H54 (cell line): ENCODE measurements at places on chromosomes 6 and 20.
A peak's percentile ranks its signal among the peaks of the same experiment; 100 is the strongest.

GRCh38 chr6:87282743-87283142 lies 39.6 kb upstream of the SMIM8 start:
- no peak for DNase-seq

GRCh38 chr6:40282986-40283385 lies 304.2 kb downstream of the LRFN2 start:
- DNase-seq, result no peak

- DNase-seq, result no peak
These were observed 24.2 kb downstream of the MDGA1 start for GRCh38 chr6:37673436-37673835.

- DNase-seq, result no peak
These were observed 45.6 kb upstream of the ESR1 start for GRCh38 chr6:151761851-151762250.

- DNase-seq, result no peak
These were observed 185.3 kb upstream of the AGPAT4 start for GRCh38 chr6:161459008-161459615.

DNA sequence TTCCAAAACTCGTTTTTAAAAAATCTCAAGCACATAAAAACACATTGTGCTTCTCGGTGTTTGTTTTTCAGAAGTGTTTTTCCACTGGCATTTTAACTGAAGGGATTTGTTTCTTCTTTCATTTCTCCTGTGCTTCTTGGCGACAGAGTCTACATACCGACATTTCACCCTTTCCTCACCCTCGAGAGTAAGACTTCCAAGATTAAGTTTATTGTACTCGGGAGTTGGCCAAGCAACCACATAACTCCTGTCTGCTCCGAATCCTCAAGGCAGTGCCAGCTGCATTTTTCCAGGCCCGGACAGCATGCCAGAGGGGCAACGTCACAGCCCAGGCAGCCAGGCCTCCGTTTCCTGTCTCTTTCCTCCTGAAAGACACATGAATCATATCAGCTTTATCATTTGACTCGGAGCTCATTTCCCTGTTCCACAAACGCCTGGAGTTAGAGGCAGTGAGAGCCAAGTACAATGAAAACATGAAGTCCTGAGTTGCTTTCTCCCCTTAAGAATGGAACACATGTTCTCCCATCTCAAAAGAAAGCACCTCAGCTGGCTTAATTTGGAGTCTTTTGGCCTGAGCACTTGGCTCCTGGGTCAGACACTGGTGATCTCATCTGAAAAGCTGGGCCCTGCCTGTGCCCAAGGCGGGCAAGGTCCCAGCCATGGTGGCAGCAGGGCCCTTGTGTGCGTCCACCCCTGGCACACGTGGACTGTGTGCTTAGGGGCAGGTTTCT lies 23.2 kb upstream of the FAM50B start:
- peak; percentile 89 for DNase-seq

DNA sequence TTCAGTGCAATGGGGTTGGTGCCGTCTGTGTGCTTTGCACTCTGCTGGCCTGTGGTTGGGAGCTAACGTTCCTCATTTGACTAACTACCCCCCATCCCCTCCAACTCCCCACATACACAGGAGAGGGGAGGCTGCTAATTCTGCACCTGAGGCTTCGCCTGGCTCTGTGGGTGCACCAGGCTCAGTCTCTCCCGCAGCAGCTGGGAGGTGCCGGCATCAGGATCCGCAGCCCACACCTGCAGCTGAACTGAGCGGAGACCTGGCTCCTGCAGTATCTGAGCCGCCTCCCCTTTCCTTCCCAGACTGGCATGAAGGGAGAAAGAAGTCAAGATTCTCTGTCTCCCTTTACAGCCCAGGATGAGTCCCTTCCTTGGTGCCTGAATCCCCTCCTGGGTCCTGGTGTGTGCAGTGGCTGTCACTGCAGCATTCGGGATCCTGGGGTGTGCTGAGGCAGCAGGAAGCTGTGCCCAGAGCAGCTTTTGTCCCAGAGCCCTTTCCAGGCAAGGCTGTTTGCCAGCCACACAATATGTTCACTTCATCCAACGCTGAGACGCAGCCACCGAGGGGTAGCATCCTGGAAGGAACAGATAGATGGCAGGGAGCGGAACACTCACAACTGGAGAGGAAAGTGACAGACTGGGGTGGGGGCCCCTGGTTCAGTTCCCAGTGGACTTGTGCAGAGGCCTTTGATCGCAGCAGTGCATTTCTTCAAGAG lies 70.2 kb downstream of the CDH4 start:
- DNase-seq, result no peak

GRCh38 chr6:5626727-5627426 lies 365.6 kb downstream of the FARS2 start:
- no peak for DNase-seq

- peak; percentile 63 for DNase-seq
These were observed 19.4 kb downstream of the RAMACL start for GRCh38 chr6:166567107-166567506.

GRCh38 chr6:2216794-2217383 lies 28.5 kb downstream of the GMDS start:
- DNase-seq, result no peak

DNA sequence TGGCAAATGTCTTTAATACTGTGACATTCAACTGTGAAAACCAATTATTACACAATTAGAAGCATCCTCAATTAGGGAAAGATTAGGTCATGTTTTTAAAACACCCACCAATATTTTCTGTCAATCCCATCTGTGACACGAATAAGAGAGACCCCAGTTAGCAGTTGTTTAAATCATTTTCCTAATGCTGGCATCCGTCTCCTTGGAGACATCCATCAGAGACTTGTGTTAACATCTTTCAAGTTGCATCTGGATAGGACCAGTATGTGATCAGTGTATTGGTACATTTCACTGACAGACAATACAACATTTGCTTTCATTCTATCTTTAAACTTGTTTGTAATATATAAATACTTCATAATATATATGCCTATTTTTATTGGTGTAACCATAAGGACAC lies 420.7 kb upstream of the RNF217 start:
- DNase-seq, result no peak

GRCh38 chr6:33578588-33579011 lies 1.5 kb downstream of the BAK1 start:
- no peak for DNase-seq

DNA sequence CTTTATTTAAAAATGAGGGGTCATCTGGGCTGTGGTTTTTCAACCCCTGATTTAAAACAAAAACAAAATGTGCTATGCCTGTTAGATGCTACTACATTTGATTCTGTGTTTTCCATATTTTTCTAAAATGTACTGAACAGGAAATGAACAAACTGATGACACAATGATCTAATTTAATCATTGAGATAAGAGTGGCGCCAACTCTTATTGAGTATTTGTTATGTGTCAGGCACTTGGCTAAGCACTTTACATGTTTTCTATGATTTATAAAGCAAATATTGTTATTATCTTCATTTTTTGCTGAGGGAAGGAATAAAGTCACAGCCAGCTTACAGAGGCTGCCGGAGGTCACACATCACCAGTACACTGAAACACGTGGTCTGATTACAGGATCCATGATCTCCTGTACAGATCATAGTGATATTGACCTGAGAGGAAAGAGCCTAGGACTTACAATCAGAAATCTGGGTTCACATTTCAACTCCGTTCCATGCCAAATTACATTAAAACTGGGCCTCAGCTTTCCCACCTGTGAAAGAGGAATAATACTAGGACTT lies 166.7 kb downstream of the ESR1 start:
- DNase-seq, result no peak

GRCh38 chr6:7463785-7464184 lies 74.2 kb downstream of the RIOK1 start:
- no peak for DNase-seq

DNA sequence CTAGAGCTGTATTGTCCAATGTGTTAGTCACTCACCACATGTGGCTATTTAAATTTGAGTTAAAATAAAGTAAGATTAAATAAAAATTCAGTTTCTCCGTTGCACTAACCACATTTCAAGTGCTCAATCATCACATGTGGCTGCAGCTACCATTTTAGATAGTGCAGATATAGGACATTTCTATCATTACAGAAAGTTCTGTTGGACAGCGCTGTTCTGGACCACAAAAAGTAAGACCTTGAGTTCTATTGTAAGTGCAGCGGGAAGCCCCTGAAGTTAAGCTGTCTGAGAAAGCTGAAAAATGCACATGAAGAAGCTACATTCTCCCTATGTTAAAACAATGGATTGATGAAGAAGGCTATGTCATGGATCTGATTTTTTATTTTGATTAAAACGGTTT lies 1.1 kb downstream of the ORC3 start:
- no peak for DNase-seq

DNA sequence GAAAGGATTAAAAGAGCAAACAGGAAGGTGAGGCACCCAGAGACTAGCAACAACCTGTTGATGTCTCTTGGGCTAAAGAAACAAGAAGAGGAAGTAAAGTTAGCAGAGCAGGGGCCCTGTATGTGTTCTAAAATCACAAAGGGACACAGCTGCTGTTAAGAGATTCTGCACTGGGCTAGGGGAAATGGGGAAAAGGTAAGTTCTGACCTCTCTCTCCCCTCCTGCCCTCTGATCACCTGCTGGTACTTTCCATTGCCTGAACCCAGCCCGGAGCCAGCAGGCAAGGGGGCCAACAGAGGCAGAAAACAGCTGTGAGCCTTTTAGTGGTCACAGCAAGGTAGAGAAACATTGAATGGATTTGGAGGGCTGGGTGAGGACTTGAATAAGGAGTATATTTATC lies 13.5 kb upstream of the CNR1 start:
- no peak for DNase-seq

GRCh38 chr6:170149681-170150589 lies 140.9 kb downstream of the DLL1 start:
- no peak for DNase-seq

GRCh38 chr6:124119596-124119995 lies 315.9 kb downstream of the NKAIN2 start:
- DNase-seq, result no peak

GRCh38 chr20:34915749-34916455 lies 39.5 kb downstream of the ACSS2 start:
- no peak for DNase-seq

DNA sequence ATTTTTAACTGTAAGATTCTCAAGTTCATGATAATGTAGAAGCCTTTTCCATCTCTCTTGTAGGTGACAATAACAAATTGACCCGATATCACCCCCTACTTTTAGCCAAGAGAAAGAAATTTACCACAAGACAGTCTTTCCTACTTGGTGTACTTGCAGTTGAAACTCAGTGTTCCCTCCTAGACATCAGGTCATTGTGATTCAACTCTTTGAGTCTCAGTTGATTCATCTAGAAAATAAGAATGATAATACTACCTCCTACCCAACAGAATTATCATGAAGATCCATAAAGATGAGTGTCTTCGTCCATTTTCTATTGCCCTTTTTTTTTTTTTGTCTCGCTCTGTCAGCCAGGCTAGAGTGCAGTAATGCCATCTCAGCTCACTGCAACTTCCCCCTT lies 51.3 kb upstream of the TRERF1 start:
- DNase-seq, result no peak

DNA sequence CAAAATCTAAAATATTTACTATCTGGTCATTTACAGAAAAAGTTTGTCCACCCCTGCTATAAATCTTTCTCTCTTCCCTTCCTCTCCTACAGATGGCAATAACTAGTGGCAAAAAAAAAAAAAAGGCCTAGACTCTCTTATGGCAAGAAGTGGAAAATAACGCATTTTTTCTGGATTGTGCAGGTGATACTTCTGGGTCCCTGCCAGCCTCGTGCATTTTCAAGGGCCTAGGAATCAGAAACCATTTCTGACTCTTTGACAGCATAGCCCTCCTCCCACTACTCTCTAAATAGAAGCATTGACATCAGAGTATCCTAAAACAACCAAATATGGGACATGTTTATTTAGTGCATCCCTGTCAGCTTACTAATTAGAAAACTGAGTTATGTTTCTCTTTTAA lies 251.0 kb downstream of the KHDC1L start:
- DNase-seq, result no peak

DNA sequence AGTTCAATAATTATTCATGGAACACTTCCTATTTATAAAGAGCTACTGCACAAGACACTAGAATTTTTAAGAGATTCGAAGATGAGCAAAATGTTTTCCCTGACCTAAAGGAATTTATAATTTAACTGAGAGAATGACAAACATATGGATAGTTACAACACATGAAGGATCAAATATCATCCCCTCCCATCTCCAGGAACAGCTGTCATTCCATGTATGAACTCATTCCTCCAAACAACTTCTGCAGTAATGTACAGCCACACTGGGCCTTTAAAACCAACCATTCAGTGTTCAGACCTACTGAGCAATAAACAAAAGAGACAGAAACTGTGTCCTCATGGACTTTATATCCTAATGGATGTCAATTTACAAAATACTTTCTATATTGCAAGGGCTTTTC lies 87.8 kb downstream of the KIF16B start:
- DNase-seq, result no peak

DNA sequence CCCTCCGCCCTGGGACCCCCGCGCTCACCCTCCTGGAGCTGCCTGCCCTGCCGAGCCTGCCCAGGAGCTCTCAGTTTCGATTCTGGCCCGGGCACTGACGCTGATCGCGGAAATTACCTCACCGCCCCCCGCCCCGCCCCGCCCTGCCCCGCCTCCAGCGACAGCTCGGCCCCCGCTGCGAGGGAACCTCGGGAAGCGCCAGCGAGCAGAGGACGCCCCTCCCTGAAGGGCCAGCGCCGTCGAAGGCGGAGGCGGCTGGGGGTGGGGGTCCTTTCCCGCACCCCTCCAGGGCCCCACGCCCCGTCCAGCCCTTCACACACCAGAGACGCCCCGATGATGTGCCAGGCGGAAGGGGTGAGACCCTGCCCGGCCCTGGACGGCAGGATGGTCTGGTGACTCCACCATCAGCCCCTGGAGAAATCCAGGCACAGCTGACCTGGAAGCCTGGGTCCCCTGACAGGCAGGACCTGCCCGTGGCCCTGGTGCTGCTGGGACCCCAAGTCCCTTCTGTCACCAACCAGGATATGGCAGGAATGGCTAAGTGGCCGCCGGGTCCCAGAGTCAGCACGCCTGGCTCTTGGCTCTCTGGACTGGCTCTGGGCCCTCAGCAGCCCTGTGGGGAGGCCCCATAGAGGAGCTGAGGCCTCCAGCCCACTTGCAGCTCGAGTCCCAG lies at the start of gene HELZ2:
Gene HELZ2 (minus strand): TSS at position 84 of the 673 bp plus-strand sequence. CDS start 1,854 bp downstream, outside the sequence.
- DNase-seq, result peak; percentile 84

- DNase-seq, result no peak
These were observed 216.7 kb upstream of the SLC35B3 start for GRCh38 chr6:8651998-8652397.

DNA sequence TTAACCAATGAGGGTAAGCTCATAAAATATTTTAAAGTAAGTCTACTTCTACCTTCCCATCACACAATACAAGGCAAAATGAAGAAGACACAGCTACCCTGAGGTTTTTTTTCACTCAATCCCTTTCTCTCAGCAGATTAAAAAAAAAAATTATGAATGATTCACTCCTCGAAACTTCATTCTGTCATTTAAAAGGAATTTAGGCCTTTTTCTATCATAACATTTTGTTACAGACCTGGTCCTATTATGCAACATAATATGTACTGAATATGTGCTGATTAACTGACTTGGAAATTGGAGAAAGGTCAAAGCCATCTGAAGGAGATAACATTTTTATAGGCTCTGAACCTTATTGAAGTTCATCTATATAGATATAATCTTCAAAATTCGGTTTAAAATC lies 45.5 kb downstream of the PRL start:
- peak; percentile 12 for DNase-seq

GRCh38 chr20:11311659-11312224 lies 606.0 kb upstream of the BTBD3 start:
- no peak for DNase-seq

GRCh38 chr20:535958-536357 lies 7.6 kb downstream of the CSNK2A1 start:
- no peak for DNase-seq
